ENCODE measurements at places on chromosomes 11 and 22.

GRCh38 chr22:38864361-38865191, 7.4 kb downstream of the CBX6 start:
- no peak for DNase-seq

- DNase-seq = no peak
Measured at GRCh38 chr11:121699801-121700200, 247.0 kb upstream of the SORL1-AS1 start.

- peak; percentile 24 for DNase-seq
Measured at GRCh38 chr11:3186166-3186953, 21.2 kb upstream of the OSBPL5 start.

- no peak for DNase-seq
Measured at GRCh38 chr22:20130731-20131596, 640 bp upstream of the ZDHHC8 start.

GRCh38 chr11:57406337-57406904, 16.0 kb upstream of the PRG2 start:
- DNase-seq = no peak

GRCh38 chr11:2912498-2912897, 16.7 kb downstream of the PHLDA2 start:
- DNase-seq = peak; percentile 99

GRCh38 chr22:46678785-46679700, 58.9 kb downstream of the GRAMD4 start:
- DNase-seq = no peak

DNA sequence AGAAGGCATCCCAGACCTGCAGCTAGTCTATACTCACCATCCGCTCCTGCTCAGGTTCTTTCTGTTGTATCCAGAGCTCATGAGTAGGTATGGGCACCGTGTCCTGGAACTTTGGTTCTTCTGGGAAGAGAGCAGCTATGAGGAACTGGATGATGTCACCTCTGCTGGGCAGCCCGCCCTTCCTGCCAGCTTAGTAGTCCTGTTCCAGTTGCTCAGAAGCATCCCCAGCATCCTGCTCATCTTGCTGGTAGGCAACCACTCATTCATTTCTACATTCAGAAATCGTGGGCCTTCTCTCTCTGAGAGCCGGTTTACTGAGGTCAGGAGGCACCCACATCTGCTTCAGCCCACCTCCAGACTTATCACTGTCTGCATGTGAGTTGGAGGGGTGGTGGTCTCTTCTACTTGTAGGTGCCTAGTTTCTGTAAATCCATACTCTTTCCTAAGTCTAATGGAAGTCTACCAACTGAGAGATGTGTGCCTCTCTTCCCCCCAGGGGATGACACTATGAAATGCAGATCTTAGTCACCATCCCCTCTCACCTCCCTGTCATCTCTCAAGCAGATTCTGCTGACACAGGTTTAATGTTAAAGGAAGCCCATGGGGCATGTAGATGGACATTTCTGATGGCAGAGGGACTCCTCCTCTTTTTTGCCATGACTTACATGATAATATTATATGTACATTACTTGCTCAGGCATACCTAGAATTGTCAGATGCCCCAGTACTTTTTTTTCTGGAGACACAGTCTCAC, 29.6 kb upstream of the CCDC134 start:
- DNase-seq = no peak

DNA sequence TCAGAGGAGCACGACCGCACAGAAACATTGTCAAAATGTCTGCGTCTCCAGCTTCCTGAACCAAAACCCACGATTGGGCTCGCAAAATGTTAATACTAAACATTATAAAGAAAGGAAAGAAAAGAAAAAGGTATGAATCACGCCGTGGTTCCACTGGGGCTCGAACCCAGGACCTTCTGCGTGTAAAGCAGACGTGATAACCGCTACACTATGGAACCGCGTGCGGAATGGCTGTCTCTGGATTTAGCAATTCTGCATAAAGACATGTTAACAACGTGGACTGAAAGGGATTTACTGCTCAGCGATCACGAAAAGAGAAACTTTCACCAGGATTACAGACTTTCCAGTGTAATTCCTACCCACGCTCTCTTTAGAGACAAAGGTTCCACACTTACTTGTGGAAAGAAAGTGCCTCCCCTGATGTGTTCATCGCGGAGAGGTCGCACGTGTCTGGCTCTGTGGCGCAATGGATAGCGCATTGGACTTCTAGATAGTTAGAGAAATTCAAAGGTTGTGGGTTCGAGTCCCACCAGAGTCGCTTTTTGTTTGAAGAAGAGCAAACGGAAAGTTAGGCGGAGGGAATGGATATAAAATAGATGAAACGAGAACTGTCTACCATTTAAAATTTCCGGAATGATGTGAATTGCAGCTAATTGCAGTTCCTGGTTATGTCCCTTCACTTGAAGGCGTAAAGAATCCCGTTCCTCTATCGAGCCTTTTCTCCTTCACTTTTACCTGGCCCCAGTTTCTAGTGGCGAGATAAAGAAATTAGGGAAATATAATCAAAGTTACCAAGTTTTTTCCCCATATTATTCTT, 39.7 kb downstream of the OR4D9 start:
- peak; percentile 72 for DNase-seq

GRCh38 chr22:33492210-33492651, 428.0 kb downstream of the LARGE1 start:
- DNase-seq = no peak

DNA sequence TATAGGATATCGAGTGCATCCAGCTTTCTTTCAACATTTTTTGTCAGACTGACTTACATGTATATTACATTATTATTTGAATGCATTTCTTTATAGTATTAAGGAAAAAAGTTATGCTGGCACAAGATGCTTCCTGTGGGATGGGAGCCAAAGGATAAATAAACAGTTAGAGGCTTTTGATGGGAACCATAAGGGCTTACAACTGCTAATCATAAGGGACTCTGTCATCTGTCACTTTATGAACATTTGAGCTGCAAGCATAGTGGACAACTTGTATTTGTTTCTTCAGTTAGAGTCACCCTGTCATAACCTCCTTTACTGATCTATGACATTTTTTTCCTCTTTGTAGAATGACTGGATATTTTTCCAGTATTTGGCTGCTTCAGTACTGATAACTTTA, 132.4 kb upstream of the CHORDC1 start:
- DNase-seq = no peak

- DNase-seq = peak; percentile 70
Measured at GRCh38 chr22:20418211-20418788, 19.3 kb downstream of the SCARF2 start.

DNA sequence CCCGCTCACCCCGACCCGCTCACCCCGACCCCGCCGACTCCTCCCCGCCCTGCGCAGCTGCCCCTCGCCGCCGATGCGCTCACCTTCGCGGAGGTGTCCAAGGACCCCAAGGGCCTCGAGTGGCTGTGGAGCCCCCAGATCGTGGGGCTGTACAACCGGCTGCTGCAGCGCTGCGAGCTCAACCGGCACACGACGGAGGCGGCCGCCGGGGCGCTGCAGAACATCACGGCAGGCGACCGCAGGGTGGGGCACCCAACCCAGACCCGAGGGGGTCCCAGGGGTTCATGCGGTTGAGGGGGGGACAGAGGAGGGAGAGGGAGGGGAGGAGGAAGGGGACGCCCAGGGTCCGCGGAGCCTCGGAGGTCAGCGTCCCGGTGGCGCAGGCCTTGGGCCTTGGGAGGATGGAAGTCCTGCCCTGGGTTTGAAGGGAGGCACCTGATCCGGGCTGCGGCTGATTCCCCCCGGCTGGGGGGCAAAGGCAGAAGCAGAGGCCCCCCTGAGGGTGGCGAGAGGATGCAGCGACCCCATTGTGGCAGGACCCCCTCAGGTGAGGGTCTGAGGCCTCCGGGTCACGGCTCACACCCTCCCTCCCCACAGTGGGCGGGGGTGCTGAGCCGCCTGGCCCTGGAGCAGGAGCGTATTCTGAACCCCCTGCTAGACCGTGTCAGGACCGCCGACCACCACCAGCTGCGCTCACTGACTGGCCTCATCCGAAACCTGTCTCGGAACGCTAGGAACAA, 9.2 kb downstream of the PKP3 start:
- DNase-seq = no peak

All from RWPE2 (cell line).